ENCODE measurements at places on chromosomes 4 and X.
A peak's percentile ranks its signal among the peaks of the same experiment; 100 is the strongest.

- DNase-seq = no peak
Observed at GRCh38 chrX:18457000-18457399, 31.6 kb downstream of the CDKL5 start.

DNA sequence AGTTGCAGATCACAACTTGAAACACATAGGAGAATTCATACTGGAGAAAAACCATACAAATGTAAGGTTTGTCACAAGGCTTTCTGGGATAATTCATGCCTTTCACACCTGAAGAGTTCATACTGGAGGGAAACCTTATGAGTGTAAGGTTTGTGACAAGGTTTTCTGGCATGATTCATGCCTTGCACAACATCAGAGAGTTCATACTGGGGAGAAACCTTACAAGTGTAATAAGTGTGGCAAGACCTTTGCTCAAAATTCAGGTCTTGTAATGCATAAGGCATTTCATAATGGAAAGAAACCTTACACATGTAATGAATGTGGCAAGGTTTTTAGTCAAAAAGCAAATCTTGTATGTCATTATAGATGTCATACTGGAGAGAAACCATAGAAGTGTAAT lies 58.8 kb upstream of the ENPEP start:
- DNase-seq = no peak

DNA sequence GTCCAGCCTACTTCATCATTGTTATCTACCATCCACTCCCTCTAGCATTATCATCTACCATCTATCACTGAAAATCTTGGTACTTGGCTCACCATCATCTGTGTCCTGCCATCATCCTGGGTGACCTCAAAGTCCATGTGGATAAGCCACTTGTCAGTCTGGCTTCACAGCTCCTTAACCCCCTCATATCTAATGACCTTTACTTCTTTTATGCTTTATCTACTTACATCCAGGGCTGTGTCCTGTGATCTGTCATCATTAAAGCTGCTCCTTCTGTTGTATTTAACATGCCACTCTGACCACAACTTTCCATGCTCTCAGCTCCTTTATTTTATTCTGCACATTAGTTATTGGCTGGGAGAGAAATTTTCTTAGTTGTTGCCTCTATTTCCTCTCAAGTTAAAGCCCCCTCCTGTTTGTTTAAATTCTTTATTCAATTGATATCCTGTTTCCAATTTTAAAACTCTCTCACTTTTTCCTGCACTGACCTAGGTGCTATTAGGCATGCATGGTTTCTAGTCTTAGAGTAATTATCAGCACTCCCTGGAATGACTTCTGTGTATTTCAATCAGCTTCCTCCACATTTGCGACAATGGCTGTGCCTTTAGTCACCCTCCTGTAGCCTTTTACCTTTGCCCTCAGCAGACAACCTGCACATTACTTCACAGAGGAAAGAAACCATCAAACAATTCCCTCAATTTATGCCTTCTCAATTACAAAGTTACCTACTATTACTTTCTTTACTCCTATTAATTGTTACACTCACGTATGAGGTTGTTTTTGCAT lies 8.1 kb upstream of the FABP2 start:
- no peak for DNase-seq

- DNase-seq = no peak
Observed at GRCh38 chr4:1367230-1367935, 20.4 kb downstream of the UVSSA start.

GRCh38 chr4:27916452-27917184 lies 1056.0 kb downstream of the STIM2 start:
- DNase-seq = no peak

DNA sequence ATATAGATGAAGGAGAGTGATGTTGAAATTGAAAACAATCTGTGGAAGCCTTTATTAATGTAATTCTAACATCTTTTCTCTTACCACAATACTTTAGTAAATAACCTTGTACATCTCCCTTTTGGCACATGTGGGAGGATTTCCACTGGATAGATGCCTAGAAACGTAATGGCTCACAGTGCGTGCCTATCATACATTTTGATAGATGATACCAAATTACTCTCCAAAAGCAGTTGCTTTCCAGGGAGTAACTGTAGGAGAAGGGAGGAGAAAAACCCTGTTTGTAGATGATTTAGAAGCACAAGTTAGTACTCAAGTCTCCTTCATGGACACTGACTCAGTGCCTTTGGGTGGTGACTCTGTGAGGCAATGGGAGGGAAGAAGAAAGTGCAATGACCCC lies 476.3 kb downstream of the CCSER1 start:
- no peak for DNase-seq

- no peak for DNase-seq
Observed at GRCh38 chrX:110374559-110374958, 15.9 kb downstream of the RTL9 start.

GRCh38 chr4:147846318-147847155 lies 114.6 kb downstream of the ARHGAP10 start:
- peak; percentile 35 for DNase-seq

DNA sequence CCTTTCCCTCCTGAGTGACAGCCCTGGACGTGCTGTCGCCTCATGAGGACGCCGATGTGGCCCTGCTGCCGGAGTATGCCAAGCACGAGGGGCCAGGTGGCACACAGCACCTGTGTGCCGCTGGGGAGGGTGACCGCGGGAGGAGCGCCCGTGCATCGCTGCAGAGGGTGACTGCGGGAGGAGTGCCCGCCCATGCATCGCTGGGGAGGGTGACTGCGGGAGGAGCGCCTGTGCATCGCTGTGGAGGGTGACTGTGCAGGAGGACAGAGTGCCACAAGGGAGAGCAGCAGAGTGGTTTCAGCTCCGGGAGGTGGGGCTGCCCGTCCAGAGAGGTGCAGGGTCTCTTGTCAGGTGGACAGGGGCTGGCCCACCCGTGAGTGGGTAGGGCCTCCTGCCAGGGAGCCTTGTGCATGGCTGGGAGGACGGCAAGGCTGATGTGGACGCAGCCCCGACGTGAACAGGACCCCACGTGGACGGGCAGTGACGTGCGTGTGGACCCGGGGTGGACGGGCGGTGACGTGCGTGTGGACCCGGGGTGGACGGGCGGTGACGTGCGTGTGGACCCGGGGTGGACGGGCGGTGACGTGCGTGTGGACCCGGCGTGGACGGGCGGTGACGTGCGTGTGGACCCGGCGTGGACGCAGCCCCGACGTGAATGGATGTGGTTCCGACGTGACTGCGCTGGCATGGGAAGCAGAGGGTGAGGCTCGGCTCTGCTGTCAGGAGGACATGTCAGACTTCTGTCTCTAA lies 14.7 kb downstream of the PCGF3 start:
- DNase-seq = no peak

DNA sequence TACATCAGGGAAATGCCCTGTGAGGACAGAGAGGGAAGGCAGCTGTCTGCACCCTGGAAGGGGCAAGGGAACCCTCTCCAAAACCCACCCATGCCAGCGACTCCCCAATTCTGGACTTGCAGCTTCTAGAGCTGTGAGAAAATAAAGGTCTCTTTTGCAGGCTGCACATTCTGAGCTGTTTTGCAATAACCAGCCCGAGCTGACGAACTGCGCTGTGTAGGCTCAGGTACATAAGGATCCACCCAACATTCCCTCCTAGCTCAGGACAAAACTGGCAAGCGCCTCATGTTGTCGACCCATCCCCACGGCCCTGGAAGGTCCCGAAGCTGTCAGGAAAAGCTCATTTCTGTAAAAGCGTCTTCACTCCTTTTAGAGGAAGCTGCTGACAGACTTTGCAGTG lies 271.8 kb downstream of the CRLF2 start:
- DNase-seq = no peak

GRCh38 chr4:80192937-80193336 lies 4.4 kb upstream of the PRDM8 start:
- DNase-seq = no peak

Measured in CD4-positive, alpha-beta T cell treated with Interleukin-10 for 1 hour (primary cell).